ENCODE measurements at places on chromosomes 4 and X.
A peak's percentile ranks its signal among the peaks of the same experiment; 100 is the strongest.

GRCh38 chrX:29581223-29581622 is 634.1 kb upstream of the MAGEB2 start:
- no peak for DNase-seq

DNA sequence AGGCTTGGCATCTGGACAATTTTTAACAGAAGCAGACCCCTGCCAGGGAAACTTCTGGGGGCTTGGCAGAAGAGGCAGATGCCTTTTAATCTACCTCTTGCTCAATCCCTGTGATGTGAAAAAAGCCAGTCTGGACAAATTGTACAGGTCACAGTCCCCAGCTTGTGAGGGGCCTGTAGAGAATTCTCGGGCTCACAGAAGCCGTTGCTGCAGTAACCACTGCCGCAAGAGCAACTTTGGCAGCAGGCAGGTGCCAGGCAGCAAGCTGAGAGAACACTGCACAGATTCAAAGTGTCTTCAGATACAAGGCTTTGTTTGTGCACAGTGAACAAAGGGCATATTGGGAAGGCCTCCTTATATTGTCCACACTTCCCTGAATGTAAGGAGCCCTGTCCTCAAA is 11.7 kb downstream of the GPKOW start:
- no peak for DNase-seq

- peak; percentile 26 for DNase-seq
These were observed 44.0 kb downstream of the SLC25A5 start for GRCh38 chrX:119512146-119512800.

DNA sequence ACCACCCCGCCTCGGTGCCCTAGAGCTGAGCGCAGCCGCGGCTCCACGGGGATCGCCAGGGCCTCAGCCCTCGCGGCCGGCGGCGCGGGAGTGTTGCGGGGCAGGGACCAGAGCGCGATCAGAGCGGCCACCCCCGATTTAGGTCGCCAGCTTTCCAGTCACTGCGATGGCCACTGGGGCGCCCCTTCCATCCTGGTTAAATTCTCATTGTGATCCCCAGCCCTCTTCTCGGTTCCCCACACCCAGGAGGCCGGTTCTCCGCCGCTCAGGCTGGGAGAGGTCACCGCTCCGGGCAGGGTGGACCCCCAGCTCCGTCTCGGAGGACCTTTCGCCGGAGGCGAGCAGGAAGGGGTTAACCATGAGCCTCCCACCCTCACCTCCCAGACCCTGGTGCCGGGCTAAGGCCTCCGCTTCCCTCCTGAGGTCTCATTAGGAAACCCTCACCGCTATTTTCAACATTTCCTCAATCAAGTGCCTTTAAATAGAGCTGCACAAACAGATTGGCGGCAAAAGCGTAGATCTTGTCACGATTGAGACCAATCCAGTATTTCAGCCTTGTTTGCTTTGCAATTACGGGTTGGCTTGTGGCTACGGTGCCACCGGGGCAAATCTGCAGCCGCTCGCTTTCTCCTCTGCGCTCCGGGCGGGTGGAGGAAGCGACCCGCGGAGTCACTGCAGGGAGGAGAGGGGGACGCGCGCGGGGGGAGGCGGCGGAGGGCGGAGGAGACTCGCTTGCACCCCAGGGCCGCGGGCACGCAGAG is 8.3 kb upstream of the HAND2 start:
- DNase-seq: no peak

DNA sequence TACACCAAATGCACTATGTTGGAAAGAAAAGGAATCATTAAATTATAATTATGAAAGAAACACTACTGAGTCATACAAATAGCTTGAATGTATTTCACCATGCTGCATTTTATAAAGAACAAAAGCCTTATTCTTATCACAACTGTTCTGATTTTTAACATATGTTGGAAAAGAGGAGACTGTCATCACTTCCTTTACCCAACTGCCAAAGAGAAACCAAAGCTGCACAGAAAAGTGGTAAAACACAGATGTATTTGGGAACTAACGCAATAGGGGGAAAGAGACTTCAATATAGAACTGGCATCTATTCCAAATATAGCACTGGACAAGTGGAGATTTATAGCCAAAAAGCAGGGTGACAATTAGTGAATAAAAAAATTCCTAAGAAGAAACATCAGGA is 181.0 kb downstream of the SPANXN3 start:
- no peak for DNase-seq
